Natural killer cell (primary cell): ENCODE measurements at places on chromosomes 5 and 9.

DNA sequence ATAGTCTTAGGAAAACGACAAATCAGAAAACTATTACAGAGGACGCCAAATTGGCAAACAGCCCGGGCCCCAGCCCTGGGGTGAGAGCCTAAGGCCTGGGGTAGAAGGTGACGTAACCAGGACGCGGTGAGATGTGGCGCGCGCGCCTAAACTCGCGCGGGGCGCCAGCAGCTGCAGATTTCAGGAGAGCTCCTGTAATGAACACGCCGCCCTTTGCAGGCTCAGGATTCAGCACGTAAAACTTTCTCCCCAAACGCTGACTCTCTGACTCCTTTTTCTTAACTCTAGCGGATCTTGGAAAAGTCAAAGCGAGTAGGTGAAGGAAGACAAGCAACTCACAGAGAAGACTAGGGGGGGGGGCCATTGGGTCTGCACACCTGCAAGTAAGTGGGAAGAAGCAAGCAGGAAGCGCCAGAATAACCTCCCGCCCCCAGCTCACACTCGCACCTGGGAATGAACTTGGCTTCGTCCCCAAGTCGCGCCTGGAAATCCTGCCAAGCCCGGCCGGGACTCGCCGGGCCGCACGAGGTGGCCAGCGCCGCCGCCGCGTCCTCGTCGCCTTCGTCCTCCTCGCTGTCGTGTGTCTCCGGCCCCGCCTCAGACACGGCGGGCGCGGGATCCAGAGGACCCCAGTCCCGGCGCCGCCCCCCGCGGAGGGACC lies 822 bp downstream of the RASEF start:
- DNase-seq, result no peak
- H3K4me3 ChIP-seq, result no peak overlapping the region
- H3K36me3 ChIP-seq, result no peaks in the 10 kb centered on the region
- H3K27me3 ChIP-seq, result peaks cover 7% of the 10 kb centered on the region
- H3K27ac ChIP-seq, result no peak overlapping the region

DNA sequence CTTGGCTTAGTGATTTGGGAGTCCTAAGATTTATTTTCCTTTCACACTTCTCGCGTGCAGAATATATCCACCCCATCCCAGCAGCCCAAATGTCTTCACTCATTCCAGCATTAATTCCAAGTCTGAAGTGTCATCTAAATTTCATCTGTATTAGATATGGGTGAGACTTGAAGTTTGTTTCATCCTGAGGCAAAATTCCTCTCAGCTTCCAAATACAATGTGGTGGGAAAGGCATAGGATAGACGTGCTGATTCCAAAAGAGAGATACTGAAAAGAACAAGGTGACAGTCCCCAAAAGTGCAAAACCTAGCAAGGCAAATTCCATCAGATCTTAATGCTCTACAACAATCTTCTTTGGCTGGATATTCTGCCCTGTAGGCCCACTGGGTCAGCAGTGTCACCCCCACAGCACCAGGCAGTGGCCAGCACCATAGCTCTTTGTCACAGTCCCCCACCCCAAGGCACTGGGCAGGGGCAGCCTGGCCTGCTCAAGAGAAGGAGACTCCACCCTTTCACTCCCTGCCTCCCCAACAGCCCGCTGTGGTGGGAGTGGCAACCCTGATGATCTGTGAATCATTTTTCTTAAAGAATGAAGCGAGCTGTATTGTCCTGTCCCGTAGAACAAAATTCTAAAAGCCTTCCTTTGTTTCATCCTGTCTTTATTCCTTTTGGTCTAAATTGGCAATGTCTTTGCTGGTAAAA lies 2.7 kb upstream of the ADAM19 start:
- DNase-seq, result no peak
- no peaks in the 10 kb centered on the region for H3K36me3 ChIP-seq
- peaks cover 18% of the 10 kb centered on the region for H3K4me1 ChIP-seq

GRCh38 chr9:80004714-80005113 lies 432.9 kb downstream of the TLE4 start:
- peaks cover 2% of the 10 kb centered on the region for H3K27me3 ChIP-seq
- DNase-seq, result no peak
- H3K27ac ChIP-seq, result no peak overlapping the region

DNA sequence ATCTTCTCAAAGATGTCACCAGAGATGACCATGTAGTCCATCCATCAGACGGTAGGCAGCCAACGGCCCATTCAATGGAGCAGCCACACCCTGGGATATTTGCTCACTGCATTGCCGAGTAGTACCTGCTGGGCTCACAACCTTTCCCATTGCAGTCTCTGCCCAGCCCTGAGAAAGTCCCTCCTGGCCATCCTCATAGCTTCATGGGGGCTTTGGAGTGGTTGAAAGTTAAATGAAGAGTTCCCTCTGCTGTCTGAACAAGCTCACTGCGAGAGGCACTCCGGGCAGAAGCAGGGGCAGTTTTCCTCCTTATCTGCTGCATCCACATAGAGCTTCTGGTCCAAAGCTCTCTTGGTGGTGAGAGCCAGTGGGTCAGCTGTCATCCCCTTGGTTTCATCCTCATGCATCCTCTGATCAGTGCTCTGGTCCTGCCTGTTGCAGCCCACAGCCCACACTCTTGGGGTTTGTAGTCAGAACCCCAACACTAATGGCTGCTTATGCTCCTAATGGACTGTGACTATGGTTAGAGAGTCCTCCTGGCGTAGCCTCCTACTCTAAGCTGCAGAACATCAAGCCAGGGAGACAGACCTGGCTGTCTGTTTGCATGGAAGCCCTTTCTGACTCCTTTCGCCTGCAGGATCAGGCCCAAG lies 23.3 kb downstream of the TNFSF8 start:
- H3K4me1 ChIP-seq, result peaks cover 55% of the 10 kb centered on the region
- H3K27me3 ChIP-seq, result no peaks in the 10 kb centered on the region
- peak; percentile 67 for DNase-seq
- no peak overlapping the region for H3K4me3 ChIP-seq

- DNase-seq, result no peak
- no peak overlapping the region for H3K4me3 ChIP-seq
- H3K27ac ChIP-seq, result no peak overlapping the region
- no peaks in the 10 kb centered on the region for H3K4me1 ChIP-seq
These were observed 8.2 kb downstream of the IL4 start for GRCh38 chr5:132681983-132682382.

DNA sequence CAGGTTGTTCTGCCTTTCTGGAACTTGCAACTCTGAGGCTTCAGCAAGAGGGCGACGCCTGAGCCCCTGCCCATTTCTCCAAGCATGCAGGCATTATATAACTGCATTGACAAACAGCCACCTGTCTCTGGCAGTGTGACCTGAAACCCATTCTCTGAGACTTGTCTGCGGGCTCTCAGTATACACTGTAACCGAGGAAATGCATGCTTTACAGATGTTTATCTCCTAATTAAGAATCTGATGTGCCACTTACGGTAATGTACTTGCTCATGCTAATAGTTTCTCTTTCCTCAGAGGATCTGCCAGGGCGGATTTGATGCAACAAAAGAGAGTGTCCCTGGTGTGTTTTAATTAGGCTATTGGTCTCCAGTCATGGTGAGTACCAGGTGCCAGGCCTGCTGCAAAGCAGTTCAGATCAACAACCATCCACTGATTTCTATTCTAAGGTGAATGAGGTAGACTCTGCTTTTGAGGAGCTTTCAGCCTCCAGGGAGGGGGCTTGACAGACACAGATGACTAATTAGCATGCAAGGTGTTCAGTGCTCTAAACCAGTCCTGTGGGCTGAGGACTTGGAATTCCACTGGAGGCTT lies 593.7 kb upstream of the KLF4 start:
- H3K27ac ChIP-seq, result no peak overlapping the region
- no peaks in the 10 kb centered on the region for H3K27me3 ChIP-seq
- no peaks in the 10 kb centered on the region for H3K36me3 ChIP-seq
- H3K4me1 ChIP-seq, result no peaks in the 10 kb centered on the region

GRCh38 chr9:80410106-80410505 lies 838.3 kb downstream of the TLE4 start:
- no peaks in the 10 kb centered on the region for H3K36me3 ChIP-seq
- no peaks in the 10 kb centered on the region for H3K27me3 ChIP-seq
- no peak for DNase-seq
- no peak overlapping the region for H3K27ac ChIP-seq

DNA sequence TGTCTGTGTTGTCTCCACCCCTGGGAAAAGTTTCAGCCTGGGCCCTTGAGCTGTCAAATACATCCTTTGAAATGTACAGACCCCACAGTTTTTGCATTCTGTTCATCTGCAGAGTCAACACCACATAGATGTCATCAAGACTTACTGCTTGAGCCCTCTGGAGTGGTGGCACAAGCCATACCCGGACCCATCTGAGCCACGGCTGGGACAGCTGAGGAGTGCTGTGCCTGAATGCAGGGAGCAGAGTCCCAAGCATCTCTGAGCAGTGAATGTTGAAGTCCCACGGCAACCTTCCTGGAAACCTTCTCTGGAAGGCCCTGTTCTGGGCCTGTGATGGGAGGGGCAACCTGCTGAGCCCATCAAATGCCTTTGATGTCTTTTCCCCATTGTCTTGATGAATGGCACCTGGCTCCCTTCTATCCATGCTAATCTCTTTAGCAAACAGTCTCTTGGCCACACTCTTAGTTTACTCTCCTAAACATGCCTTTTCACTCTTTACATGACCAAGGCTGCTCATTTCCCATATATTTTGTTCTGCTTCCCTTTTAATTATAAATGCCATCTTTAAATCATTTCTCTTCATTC lies 92.5 kb downstream of the ATPSCKMT start:
- no peaks in the 10 kb centered on the region for H3K4me1 ChIP-seq
- H3K4me3 ChIP-seq, result no peak overlapping the region
- peaks cover 2% of the 10 kb centered on the region for H3K27me3 ChIP-seq
- H3K27ac ChIP-seq, result no peak overlapping the region

- H3K27me3 ChIP-seq, result no peaks in the 10 kb centered on the region
- no peaks in the 10 kb centered on the region for H3K4me1 ChIP-seq
- no peak overlapping the region for H3K27ac ChIP-seq
- H3K4me3 ChIP-seq, result no peak overlapping the region
These were observed 369.0 kb downstream of the CAAP1 start for GRCh38 chr9:26523577-26523976.

DNA sequence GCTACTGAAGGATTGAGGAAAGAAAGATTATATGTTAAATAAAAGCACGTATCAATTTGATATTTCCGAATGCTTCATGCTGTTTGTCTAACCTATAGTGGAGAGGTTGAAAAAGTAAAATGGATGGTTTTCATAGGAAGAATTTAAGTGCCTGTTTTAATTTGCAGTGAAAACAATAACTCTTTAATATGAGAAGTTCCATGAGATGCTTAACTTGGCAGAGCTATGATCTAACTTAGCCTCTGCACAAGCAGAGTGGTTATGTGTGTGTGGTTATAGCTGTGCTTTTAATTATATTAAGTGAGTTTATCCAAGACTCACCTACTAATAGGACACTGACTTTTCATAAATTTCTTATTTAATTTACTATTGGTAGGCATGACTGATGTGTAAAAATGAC lies 57.4 kb downstream of the AOPEP start:
- no peak overlapping the region for H3K4me3 ChIP-seq
- no peaks in the 10 kb centered on the region for H3K27me3 ChIP-seq
- H3K36me3 ChIP-seq, result no peaks in the 10 kb centered on the region
- no peaks in the 10 kb centered on the region for H3K4me1 ChIP-seq
- DNase-seq, result no peak

DNA sequence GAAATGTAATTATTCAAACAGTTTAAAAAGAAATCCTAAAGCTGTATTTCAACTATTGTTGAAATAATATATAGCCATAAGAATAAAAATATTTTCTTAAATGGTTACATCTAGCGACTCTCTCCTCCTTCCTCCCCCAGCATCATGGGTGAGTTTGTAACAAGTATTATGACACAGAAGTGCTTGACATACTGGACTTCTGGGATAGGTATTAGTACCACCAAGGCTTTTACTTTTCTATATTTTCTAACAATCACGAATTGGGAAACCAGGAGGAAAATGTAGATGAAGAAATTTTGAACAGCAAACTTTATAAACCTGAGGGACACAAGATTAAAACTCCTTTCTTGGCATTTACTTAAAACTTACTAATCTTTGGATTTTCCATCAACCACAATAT lies 4.4 kb downstream of the RORB start:
- H3K36me3 ChIP-seq, result no peaks in the 10 kb centered on the region
- H3K27me3 ChIP-seq, result peaks cover 35% of the 10 kb centered on the region
- no peak overlapping the region for H3K4me3 ChIP-seq
- H3K27ac ChIP-seq, result no peak overlapping the region
- H3K4me1 ChIP-seq, result peaks cover 29% of the 10 kb centered on the region

DNA sequence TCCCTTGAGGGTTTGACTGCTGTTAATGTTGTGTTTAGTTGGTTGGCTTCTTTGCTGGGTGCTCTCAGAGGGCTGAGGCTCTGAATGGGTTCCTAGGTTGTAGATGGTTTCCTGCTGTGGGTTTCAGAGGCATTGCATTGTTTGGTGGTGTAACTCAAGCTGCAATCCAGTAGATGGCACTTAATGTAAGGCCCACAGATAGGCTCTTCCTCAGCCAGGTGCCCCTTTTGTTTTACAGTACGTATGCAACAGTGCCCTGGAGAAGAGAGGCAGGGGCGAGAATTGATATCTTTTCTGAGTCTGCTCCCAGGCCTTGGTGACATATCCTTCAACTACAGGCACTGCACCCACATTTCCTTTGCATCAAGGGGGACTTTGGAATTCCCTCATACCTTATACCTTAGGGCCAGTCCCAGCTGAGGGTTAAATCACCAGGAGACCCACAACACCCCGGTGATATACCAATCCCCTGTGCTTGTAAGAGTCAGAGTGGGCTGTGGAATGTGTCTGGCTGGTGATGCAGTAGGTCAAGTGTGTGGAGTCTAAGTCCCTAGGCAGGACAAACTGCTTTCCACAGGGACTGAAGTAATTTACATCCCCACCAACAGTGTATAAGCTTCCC lies 7.0 kb upstream of the UGT3A2 start:
- H3K27me3 ChIP-seq, result no peaks in the 10 kb centered on the region
- peaks cover 5% of the 10 kb centered on the region for H3K4me1 ChIP-seq
- H3K36me3 ChIP-seq, result no peaks in the 10 kb centered on the region

- no peak for DNase-seq
- no peaks in the 10 kb centered on the region for H3K36me3 ChIP-seq
- no peak overlapping the region for H3K4me3 ChIP-seq
These were observed 61.7 kb upstream of the PDE4D start for GRCh38 chr5:59955241-59955640.

GRCh38 chr5:87095787-87096186 lies 171.9 kb upstream of the RASA1 start:
- peaks cover 3% of the 10 kb centered on the region for H3K4me1 ChIP-seq
- no peak overlapping the region for H3K27ac ChIP-seq
- H3K4me3 ChIP-seq, result no peak overlapping the region
- H3K36me3 ChIP-seq, result no peaks in the 10 kb centered on the region

DNA sequence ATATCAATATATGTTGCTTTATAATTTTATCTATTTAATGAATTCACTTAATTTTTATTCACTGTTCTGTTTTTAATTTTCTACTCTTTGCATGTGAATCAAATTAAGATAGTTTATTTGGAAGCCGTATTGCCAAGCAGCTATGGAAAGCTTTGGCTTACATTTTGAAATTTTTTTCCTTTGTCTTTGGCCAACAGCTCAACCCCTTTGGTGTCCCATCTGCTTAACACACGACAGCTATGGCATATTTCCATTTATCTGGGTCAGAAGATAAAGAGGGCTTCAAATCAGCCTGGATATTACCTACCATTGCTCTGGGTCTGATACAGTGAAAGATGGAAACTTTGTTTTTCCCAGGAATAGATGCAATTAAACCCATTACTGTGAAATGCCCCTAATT lies 201.0 kb downstream of the WDR70 start:
- H3K36me3 ChIP-seq, result no peaks in the 10 kb centered on the region
- DNase-seq, result no peak
- H3K27me3 ChIP-seq, result no peaks in the 10 kb centered on the region
- no peaks in the 10 kb centered on the region for H3K4me1 ChIP-seq
- H3K4me3 ChIP-seq, result no peak overlapping the region
- H3K27ac ChIP-seq, result no peak overlapping the region

- no peak overlapping the region for H3K4me3 ChIP-seq
- no peaks in the 10 kb centered on the region for H3K27me3 ChIP-seq
- no peak for DNase-seq
- no peaks in the 10 kb centered on the region for H3K36me3 ChIP-seq
- H3K4me1 ChIP-seq, result no peaks in the 10 kb centered on the region
- no peak overlapping the region for H3K27ac ChIP-seq
These were observed 1949.0 kb upstream of the WWC1 start for GRCh38 chr5:166342402-166342801.
